ENCODE measurements at places on chromosomes 7 and 10. TPM values are rescaled to one million over a fixed set of nuclear protein-coding genes. Genes with fewer than 3 reads are reported as not detected.

The C10orf90 gene
- not detected for polyA plus RNA-seq

The PTN gene
- not detected for polyA plus RNA-seq

The ACSL5 gene
- polyA plus RNA-seq, result 74.8 TPM

The CHST12 gene
- 20.4 TPM for polyA plus RNA-seq

The IFIT1B gene
- not detected for polyA plus RNA-seq

The CALML5 gene
- polyA plus RNA-seq, result not detected

The GRM3 gene
- polyA plus RNA-seq, result not detected

The GPER1 gene
- 0.10 TPM for polyA plus RNA-seq

The OPN4 gene
- not detected for polyA plus RNA-seq

The AZGP1 gene
- not detected for polyA plus RNA-seq

The CALCR gene
- not detected for polyA plus RNA-seq

The MKX gene
- polyA plus RNA-seq, result not detected

The NRCAM gene
- not detected for polyA plus RNA-seq

The HOXA2 gene
- not detected for polyA plus RNA-seq

The EPHA1 gene
- 10.3 TPM for polyA plus RNA-seq

The FGFR2 gene
- 0.32 TPM for polyA plus RNA-seq

The TMEM236 gene
- polyA plus RNA-seq, result not detected

The SLC25A13 gene
- polyA plus RNA-seq, result 8.7 TPM

The HOXA11 gene
- not detected for polyA plus RNA-seq

The CHAT gene
- not detected for polyA plus RNA-seq

The CACNA2D1 gene
- polyA plus RNA-seq, result not detected

The CYP26C1 gene
- not detected for polyA plus RNA-seq

The ZPBP gene
- polyA plus RNA-seq, result 0.28 TPM

The TRIM56 gene
- 7.4 TPM for polyA plus RNA-seq

The TACR2 gene
- not detected for polyA plus RNA-seq

The UCN3 gene
- not detected for polyA plus RNA-seq

The WNT2 gene
- polyA plus RNA-seq, result not detected

The PRLHR gene
- not detected for polyA plus RNA-seq

The HSPA12A gene
- polyA plus RNA-seq, result 0.75 TPM

The ARPC1B gene
- 623 TPM for polyA plus RNA-seq

The TMEM176B gene
- polyA plus RNA-seq, result 1.0 TPM

The NME8 gene
- not detected for polyA plus RNA-seq

The IMMP2L gene
- 8.9 TPM for polyA plus RNA-seq

The LIPM gene
- polyA plus RNA-seq, result not detected

The WIPF3 gene
- polyA plus RNA-seq, result not detected

The FLNC gene
- not detected for polyA plus RNA-seq

The JAZF1 gene
- 13.3 TPM for polyA plus RNA-seq

The GPR26 gene
- polyA plus RNA-seq, result not detected

The TMEM26 gene
- not detected for polyA plus RNA-seq

The ATOH7 gene
- polyA plus RNA-seq, result not detected

The ITIH5 gene
- polyA plus RNA-seq, result not detected

The IDI2 gene
- polyA plus RNA-seq, result not detected

The TEX47 gene
- polyA plus RNA-seq, result not detected

The PEX1 gene
- polyA plus RNA-seq, result 7.9 TPM

The HYAL4 gene
- not detected for polyA plus RNA-seq

The RGS10 gene
- 188 TPM for polyA plus RNA-seq

The ZNF853 gene
- 0.26 TPM for polyA plus RNA-seq

The RARRES2 gene
- not detected for polyA plus RNA-seq

The MYH16 gene
- polyA plus RNA-seq, result not detected

The C10orf67 gene
- not detected for polyA plus RNA-seq

The AGAP9 gene
- not detected for polyA plus RNA-seq

The PILRA gene
- 0.17 TPM for polyA plus RNA-seq

The GRB10 gene
- 0.25 TPM for polyA plus RNA-seq

Measured in CD4-positive, CD25-positive, alpha-beta regulatory T cell (primary cell).